ENCODE measurements at places on chromosomes 3 and 15.

- no peak for DNase-seq
Observed at GRCh38 chr3:114510201-114510600, 216.4 kb downstream of the TIGIT start.

GRCh38 chr15:90231028-90232017 lies 2.4 kb downstream of the CIB1 start:
- no peak for DNase-seq

- DNase-seq, result no peak
Observed at GRCh38 chr3:23704298-23704697, 101.5 kb upstream of the UBE2E1 start.

DNA sequence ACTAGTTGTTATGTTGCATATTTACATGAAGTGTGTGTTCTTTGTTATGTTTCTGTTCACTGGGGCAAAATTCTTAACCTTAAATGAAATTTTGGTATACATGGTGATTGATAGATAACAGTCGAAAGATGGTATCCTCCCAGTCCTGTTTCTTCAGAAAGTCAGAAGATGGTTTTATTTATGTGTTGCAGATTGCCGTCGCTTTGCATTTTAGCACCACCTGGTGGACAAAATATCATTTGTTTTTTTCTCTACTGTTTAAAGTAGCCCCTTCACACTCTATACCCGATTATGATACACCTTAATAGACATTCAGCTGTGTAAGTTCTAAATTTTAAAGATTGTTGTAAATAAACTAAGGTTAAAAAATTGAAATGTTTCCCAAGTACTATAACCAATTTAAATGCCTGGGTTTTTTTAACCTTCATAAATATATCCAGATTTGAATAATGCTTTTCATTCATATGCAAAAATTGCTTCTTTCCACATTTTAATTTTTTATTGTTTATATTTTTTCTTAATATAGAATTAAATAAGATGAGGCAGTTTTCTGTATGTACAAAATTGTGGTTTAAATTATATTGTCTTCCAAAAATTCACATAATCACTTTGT lies 152.2 kb downstream of the ALCAM start:
- DNase-seq, result no peak

GRCh38 chr3:79310016-79310415 lies 457.8 kb downstream of the ROBO1 start:
- no peak for DNase-seq

- DNase-seq, result no peak
Observed at GRCh38 chr3:119352034-119352609, 57.9 kb downstream of the ARHGAP31 start.

DNA sequence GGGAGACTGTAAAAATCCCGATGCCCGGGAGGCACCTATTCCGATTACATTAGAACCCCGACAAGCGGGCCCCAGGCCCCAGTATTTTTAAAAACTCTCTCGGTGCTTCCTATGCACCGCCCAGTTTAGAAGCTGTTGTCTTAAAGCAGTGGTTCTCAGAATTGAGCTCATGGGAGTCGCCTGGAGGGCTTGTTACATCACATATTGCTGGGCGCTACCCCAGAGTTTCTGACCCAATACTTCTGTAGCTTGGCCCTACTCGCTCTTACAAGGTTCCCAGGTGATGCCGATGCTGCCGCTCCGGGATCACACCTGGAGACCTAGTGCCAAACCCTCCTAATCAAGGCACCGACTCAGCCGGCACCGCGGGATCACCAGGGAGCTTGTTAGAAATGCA lies 35.2 kb downstream of the CPN2 start:
- DNase-seq, result no peak

- DNase-seq, result no peak
Observed at GRCh38 chr3:165197481-165197800, 1.3 kb upstream of the SLITRK3 start.

DNA sequence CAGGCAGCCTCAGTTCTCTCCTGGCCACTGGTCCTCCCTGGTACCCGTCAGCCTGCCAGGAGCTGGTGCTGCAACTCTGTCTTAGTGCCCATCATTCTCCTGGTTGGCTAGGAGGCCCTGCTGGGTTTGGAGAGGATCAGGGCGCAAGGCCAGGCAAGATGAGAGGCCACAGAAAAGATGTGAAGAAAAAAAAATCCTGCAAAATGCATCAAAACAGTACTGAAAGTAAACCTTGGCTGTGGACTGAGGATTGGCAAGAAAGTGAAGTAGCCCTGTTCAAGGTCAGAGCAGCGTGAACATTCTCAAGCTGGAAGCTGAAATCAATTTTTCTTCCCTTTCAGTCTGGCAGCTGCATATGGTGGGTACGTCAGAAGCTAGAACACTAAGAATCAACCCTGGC lies 74.2 kb downstream of the GTF2E1 start:
- DNase-seq, result no peak

GRCh38 chr3:67384760-67385397 lies 269.5 kb downstream of the SUCLG2 start:
- DNase-seq, result no peak

DNA sequence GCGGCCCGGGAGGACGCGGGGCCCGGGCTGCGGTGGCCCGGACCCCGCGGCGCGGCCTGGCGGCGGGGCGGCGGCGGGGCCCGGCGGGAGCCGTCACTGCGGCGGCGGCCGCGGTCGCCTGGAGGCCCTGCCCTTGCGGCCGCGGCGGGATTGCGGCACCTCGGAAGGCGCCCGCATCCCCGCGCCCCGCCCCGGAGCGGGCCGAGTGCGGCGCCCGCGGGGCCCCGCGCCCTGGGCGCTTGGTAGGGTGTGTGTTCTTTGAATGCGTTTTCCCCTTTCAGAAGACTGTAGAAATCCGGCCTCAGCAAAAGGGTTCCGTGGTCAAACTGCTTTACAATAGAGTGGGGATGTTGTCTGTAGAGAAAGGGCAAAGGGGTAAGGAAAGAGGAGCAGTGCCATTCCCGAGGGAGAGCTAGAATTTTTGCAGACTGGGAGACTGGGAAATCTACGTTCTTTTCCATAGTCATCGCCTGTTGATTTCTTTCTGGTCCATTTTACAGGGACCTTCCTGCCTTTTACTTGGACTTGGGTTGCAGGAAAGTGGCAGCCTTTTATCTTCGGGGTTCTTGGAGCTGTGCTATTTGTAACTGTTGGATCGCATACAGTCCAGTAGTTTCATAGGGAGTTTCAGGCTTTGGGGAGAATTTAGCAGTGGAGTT lies 630 bp downstream of the SNRK start:
- no peak for DNase-seq

DNA sequence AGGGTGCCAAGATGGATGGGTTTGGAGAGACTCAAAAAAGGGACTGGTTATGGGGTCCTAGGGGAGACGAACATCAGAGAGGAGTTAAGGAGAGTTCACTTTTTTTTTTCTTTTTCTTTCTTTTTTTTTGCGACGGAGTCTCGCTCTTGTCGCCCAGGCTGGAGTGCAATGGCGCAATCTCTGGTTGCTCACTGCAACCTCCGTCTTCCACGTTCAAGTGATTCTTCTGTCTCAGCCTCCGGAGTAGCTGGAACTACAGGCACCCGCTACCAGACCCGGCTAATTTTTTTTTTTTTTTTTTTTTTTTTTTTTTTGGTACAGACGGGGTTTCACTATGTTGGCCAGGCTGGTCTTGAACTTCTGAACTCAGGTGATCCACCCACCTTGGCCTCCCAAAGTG lies 1.2 kb downstream of the SPINT1 start:
- no peak for DNase-seq

- DNase-seq, result peak; percentile 81
Observed at GRCh38 chr3:158718490-158719170, 13.6 kb downstream of the RARRES1 start.

DNA sequence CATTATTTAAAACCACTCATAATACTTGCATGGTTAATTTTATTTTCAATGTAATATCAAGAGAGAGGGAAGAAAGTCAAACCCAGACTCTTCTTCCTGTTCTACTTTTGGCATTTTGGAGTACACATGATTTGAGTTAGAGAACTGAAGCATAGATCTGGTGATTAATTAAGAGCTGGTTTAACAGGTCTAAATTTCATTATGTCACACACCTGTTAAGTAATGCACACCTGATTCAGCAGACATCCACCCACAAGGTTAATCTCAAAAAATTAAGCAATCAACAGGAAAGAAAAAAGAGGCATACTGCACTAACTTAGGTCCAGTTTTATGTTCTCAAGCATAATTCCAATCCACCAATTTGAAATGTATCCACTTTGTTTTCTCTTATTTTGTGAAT lies 101.1 kb upstream of the ICE2 start:
- DNase-seq, result no peak

- DNase-seq, result no peak
Observed at GRCh38 chr15:41945221-41945620, 27.1 kb downstream of the EHD4 start.

DNA sequence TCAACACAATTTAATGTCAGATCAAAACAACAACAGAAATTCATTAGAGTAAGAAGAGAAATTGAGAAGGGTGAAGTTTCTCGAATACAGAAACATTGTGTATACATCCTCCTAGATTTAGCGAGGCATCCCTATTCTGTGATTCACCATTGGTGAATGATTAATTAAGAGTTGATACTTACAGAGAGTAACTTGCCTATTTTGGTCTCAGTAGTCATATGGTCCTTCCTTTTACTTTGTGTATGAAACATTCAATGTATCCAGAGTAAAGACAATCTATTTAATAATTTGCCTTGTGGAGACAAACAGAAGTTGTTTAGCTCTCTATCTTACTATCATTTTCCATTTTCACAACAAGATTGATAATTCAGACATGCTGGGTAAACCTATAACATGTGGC lies 432.0 kb downstream of the ZPLD1 start:
- no peak for DNase-seq

DNA sequence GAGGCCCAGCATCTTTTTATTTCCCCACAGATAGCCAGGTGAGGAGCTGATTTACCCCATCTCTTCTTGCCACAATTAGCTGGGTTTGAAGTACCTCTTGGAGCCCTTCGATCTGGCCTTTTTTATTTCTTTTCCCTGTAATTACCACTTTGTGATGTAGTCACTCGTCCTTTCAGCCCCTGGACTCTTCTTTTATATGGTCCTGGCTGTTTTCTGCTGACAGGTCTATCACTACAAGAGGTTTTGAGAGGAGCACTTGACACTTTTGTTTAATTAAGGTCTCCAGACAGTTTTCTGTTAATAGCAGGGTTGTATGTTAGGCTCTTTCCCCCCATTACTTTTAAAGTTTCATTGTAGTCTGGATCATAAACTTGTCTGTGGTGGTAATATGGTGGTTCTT lies 11.8 kb downstream of the ATXN7 start:
- DNase-seq, result no peak

DNA sequence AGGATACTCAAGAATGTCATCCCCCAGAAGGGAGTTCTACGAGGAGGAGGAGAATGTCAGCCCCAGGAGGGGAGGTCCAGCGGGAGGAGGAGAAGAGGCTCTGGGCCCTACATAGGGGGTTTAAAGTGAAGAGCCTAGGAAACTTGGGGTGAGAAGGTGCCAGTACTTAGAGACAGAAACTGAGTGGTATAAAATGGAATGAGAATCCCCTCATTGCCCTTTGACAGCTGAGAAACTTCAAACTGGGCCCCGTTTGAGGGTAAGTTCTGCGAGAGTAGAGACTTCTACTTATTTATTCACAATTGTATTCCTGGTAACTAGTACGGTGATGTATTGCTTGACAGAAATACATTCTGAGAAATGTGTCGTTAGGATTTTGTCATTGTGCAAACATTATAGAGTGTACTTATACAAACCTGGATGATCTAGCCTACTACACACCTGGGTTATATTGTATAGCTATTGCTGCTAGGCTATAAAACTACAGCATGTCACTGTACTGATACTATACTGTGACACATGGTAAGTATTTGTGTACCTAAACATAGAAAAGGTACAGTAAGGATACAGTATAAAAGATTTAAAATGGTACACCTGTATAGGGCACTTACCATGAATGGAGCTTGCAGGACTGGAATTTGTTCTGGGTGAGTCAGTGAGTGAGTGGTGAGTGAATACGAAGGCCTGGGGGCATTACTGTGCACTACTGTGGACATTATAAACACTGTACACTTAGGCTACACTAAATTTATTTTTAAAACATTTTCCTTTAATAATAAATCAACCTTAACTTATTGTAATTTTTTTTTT lies 62.0 kb downstream of the TSC22D2 start:
- no peak for DNase-seq

GRCh38 chr3:194623449-194624290 lies 9.5 kb downstream of the TMEM44 start:
- DNase-seq, result no peak

- no peak for DNase-seq
Observed at GRCh38 chr3:9137676-9138075, 111.8 kb downstream of the SRGAP3 start.

GRCh38 chr15:58561321-58561720 lies 129.5 kb downstream of the LIPC start:
- no peak for DNase-seq

DNA sequence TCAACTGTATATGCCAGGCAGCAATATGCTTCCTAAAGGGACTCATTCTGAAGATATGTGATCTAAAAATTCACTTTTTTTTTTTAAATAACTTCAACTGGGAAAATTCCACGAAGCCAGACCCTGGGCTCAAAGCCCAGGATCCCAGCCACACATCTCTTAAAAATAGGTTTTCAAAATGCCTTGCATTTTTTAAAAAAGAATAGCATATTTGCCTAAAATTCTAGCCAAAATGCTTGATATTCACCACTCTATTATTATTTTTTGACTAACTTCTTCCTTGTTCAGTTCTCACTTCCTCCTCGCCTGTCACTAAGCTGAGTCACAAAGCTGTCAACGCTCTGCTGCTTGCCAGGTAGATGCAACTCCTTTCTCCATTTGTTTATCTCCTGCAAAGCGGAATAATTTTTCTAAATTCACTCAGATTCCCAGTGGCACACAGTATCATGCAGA lies 28.0 kb upstream of the VGLL4 start:
- DNase-seq, result peak; percentile 82

DNA sequence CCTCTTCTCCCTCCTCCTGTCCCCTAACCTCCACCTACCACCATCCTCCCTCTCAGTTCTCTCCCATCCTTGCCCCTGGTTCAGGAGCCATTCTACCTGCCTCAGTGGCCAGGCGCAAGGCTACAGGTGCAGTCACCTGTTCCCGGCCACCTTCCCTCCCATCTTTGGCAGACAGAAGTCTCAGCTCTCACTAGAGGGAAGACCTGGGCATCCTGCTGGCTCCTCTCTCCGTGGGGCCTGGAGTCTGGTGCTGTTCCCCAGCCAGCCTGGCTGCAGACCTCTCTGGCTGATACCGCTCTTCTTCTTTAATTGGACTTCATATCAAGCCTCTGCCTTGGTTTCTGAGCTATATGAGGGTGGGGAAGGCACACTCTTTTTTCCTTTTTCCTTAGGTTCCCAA lies 53.0 kb upstream of the SLC6A1 start:
- no peak for DNase-seq

DNA sequence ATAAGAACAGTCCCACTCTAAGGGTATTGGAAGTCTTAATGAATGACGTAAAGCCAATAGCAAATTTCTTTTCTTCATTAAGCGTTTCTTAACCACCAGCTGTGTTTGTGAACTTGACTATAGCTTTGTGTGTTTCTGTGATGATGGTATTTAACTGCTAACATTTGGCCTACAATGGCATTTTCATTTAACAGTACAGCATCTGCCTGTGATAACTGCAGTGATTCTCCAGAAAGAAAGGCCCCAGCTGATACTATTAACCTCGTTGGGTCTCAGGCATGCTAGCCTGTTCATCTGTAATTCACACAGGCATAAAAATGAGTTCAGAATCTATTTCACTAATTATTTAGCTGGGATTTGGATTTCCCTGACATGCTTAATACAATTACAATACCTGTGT lies 121.9 kb downstream of the NECTIN3 start:
- DNase-seq, result no peak

GRCh38 chr3:128967748-128968355 lies 26.0 kb downstream of the CFAP92 start:
- DNase-seq, result no peak

- no peak for DNase-seq
Observed at GRCh38 chr3:12399226-12399625, 85.1 kb upstream of the TSEN2 start.

Measured in GM04503 (cell line).